ENCODE measurements at places on chromosomes 1 and 21.

GRCh38 chr1:54046671-54047383, 6.2 kb downstream of the TMEM59 start:
- peak; percentile 49 for DNase-seq

DNA sequence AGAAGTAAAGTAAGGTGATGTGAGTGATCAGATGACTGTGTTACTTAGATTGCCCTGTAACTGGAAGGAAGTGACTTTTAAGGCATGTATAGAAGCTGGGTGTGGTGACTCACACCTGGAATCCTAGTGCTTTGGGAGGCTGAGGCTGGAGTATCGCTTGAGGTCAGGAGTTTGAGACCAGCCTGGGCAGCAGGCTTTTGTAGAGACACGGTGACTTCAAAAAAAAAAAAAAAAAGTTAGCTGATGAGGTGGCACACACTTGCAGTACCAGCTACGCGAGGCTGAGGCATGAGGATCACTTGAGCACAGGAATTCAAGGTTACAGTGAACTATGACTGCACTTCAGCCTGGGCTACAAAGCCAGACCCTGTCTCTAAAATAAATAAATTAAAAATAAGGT, 2.3 kb upstream of the USP16 start:
- no peak for DNase-seq

DNA sequence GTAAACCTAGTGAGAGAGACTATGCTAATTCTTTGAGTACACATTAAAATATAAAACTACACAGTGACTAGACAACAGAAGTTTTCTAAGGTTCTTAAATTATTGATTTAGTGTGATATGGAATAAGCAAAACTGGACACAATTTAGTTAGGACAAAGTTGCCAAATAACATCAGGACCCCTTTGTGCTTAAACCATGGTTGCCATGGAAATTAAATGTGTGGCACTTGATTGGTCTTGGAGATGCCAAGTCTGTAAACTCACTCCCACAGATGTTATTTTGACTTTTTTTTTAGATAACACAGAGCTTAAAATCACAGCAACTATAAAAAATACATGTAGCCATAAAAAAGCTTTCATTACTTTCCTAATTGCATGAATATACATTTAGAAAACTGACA, 234.6 kb downstream of the BRINP3 start:
- DNase-seq: no peak

GRCh38 chr21:40658311-40658710, 188.6 kb downstream of the DSCAM start:
- DNase-seq: no peak

DNA sequence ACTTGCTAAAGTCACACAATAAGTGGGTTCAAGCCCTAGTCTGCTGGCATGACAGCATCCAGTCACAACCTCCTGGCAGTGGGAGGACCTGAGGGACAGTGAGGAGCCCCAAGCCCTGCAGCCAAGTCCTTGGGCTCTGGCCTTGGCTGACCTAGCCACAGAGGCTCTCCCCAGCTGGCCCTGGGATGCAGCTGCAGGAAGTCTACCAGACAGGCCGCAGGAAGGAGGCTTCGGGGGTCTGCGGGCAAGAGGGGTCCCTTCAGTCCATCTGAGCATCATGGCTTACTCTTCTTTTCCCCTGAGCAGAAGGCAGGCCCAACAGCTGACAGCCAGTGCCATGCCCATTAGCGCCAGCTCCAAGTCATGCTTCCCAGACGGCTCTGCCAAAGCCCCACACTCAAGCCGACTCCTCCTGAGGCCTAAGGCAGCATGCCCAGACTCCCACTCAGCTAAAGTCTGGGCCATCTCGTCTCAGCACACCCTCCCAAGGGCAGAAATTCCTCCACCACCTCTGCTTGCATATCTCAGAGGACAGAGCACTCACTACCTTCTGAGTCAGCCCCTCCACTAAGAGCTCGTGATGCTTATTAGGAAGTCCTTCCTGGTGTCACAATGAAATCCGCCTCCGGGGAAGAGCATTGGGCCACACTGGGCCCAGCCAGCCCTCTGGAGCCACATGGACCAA, 20.1 kb downstream of the SLC1A7 start:
- DNase-seq: peak; percentile 45

DNA sequence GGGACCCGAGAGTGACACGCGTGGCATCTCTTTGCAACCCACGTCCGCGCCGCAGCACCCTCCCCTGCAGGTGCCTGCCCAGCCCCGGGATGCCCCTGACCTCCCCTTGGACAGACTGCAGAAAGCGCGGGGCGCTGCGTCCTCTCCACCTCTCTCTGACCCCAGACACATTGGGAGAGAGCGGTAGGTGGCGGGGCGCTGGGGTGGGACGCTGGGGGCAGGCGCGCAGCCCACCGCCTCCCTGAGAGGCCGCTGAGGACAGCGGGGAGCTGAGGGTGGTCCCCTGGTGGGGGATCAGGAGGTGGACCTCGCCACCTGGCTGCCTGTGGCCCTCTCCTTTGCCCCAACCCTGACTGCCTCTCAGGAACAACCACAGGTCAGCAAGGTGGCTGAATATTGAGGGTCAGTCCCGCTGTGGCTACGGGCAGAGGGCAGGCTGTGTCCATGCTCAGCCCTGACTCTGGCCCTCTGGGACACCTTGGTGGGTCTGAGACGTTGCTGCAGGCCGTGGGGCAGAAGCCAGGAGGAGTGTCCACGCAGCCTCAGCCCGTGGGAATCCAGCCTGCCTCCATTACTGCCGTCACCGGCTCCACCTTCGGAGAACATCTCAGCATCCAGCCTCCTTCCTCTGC, 761 bp upstream of the UBE2J2 start:
- no peak for DNase-seq

- DNase-seq: no peak
Observed at GRCh38 chr1:68101829-68102228, 51.4 kb upstream of the DIRAS3 start.

DNA sequence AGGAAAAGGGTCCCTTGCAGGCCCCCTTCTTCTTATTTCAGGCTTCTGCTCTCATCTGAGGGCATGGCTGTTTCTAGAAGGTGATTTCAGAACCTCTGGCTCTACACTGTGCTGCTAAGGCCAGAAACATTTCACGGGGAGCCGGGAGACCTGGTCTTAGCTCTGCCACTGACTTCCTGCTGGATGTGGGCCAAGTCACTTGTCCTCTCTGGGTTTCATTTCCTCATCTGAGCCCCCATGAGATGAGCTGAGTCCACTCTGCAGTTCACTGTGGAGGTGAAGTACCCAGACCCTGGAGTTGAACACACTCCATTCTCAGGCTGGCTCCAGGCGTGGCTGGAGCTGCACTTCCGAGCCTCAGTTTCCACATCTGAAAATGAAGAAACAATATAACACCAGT, 2.1 kb downstream of the PADI1 start:
- no peak for DNase-seq

DNA sequence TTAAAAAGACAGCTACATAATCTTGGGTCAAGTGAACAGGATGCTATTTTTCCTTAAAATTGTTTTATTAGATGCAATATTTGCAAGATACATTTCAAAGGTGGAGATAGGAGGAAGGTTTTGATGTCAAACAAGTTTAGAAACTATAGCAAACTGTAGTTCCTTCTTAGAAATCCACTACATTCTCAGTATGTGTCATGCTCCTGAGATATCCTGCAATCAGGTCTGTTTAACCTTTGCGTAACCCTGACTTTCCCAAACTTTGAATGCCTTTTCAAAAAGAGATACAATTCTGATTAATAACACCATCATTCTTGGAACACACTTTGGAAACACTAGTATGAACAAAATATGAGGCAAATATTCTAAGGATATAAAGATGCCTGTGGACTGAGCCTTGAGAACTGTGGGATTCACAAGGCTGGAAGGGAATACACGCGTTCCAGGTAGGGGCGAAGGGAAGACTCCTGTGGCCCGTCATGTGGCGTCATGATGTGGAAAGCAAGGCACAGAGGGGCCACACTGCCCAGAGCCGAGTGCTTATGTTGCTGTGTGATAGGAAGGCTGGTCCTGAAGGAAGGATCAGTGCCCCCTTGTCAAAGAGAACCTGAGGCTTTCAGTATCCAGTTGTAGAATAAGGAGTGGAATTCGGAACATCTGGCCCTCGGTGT, 19.6 kb upstream of the TARBP1 start:
- DNase-seq: no peak

DNA sequence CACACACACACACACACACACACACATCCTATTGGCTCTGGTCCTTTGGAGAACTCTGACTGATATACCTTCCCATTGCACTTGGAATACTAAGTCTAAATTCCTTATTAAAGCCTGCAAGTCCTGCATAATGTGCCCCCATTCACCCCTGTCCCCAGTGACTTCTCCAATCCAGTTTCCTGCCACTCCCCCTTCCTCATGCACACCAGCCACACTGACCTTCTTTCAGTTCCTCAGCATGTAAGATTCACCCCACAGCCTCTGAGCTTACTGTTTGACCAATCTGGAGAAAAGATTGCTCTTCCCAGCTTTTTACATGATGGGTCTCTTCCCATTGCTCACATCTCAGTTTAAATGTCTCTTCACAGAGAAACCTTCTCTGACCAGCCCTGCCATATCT, 146.6 kb downstream of the TBX15 start:
- DNase-seq: no peak

Data from fibroblast of skin of right biceps (primary cell).